ENCODE measurements at places on chromosomes 13 and 19.

DNA sequence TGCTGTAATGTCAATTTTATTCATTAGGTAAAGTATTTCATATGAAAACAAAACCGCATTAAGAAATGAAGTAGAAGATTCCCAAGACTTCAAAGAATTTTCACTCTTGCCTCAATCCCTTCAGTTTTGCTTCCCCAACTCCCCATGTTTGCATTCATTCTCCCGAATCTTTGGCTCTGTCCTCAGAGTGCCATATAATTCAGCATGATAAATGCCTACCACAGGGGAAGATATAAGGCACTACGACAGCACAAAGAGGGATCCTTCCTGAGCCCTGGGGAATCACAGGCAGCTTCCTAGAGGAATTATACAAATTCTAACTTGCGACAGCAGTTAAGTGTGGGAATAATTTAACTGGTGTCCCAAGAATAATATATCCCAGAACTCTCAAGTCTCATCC is 68.5 kb downstream of the TSC22D1 start:
- DNase-seq: no peak

DNA sequence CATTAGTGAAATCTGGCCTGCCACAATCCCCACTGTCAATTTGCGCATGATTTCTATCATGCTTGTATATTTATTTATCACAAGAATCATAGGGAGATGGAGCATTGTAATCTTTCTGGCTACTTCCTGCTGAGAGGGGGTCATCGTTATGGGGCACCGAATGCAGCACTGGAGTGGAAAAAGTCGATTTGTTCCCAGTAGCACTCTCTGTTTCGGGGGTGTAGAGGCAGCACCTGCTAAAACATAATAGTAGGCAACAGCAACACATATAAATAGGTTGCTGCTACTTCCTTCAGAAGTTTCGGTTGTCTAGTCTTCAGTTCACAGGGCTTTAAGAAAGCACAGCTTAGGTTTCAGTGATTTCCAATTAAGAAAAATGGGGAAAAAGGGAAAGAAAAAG is 23.4 kb upstream of the CEACAM21 start:
- no peak for DNase-seq

GRCh38 chr19:4369109-4369887 is 25.9 kb downstream of the MPND start:
- peak; percentile 67 for DNase-seq

- no peak for DNase-seq
Measured at GRCh38 chr19:40332669-40333068, 15.5 kb downstream of the C19orf47 start.

- no peak for DNase-seq
Measured at GRCh38 chr13:73717632-73718031, 416.6 kb downstream of the KLF12 start.

DNA sequence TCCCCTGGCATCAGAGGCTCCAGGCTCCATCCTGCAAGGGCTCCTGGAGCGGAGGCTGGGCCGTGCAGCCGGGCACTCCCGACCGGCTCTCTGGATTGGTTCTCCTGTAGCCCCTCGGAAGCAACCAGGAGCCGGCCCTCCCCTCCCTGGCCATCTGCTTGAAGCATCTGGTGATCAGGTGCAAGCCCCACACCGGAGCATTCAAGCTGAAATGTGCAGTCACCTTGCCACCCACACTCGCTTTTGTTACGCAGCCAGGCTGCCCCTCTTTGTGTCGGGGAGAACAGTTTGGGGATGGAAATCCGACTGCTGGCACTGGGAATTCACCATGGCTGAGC is 258.8 kb downstream of the ZNF536 start:
- DNase-seq: no peak

DNA sequence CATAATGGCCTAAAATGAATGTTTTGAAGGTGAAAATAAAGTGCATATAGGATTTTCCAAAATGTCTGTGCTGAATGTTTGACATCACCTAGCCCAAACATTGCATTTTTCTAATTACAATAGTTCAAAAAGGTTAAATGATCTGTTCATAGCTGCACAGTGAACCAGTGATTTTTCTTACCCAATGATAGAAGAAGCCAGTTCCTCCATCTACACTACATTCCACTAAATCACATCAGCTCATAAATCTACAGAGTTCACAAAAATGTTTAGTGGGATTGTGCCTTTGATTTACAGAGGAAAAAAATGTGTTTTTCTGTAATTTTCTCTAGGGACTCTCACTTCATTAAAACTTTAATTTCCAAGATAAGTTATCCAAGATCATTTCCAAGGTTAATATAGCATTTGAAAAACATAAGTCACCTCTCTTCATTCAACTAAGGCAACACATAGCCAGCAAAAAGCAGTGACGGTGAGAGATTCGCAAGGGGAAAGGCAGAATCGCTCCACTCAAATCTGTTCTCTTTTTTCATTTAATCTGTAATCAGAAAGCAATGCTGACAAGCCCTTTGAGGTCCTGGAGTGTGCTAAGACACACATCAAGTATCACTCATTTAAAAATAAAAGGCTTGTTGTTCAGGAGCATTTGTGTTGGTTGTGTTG is 194.0 kb downstream of the FGF14 start:
- no peak for DNase-seq

DNA sequence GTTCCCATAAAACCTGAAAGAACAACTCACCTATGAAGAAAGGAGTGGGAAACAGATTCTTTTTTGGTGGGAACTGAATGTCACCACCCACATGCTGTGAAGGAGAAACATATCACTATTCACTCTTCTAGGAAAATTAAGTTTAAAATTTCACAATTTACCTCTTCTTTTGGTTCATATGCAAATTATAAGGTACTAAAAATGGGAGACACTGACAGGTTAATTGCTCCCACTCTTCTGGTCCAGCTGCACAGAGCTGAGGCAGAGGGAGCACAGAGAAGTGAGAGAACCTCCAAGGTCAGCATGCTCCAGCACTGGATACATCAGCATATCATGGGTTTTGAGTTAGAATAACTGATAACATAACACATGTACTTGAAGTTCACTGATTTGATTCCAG is 186.9 kb downstream of the FGF14 start:
- DNase-seq: no peak

DNA sequence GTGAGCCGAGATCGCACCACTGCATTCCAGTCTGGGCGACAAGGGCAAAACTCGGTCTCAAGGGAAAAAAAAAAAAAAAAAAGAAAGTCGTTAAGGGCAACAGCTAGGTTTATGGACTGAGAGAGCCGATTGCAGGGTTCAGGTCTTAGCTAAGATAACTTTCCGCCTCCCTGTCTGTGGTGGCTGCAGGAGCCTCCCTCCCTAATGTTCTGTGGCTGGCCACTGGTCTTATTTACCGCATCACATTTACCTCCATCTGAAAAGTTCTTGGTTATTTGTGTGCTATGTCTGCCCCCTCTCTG is 722 bp upstream of the CRTC1 start:
- no peak for DNase-seq

GRCh38 chr19:43504426-43505185 is at the start of gene PHLDB3:
PHLDB3 (minus strand) TSS chr19:43504746; CDS start chr19:43504118, 628 bp downstream.
- peak; percentile 81 for DNase-seq

DNA sequence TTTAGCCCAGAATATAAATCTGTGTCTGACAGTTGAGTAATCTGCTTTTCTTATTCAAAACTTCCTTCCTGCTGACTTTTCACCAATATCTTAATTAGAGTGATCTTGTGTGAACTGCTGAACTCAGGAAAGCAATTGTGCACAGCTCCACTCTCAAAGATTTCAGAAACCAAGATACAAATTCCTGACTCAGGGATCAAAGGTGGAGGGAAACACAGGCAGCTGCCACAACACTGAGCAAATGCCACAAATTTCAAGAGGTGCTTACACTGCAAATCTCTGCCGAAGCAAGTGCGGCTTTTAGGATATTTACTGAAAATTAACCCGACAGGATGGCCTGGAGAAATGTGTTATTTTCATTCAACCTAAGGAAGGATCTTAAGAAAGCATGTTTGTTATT is 111.4 kb downstream of the STOML3 start:
- DNase-seq: no peak
